ENCODE measurements at places on chromosomes 12 and 14. TPM values are rescaled to one million over a fixed set of nuclear protein-coding genes. Genes with fewer than 3 reads are reported as not detected.

GRCh38 chr12:70576341-70577282, 60.6 kb downstream of the PTPRB start:
- H3K27me3 ChIP-seq, result no peaks in the 10 kb centered on the region
- no peak overlapping the region for H3K4me3 ChIP-seq
- no peaks in the 10 kb centered on the region for H3K4me1 ChIP-seq
- no peak overlapping the region for H3K27ac ChIP-seq

GRCh38 chr12:70094467-70094866, 148.8 kb upstream of the CNOT2 start:
- no peak overlapping the region for H3K27ac ChIP-seq
- H3K4me1 ChIP-seq, result no peaks in the 10 kb centered on the region
- DNase-seq, result no peak
- H3K27me3 ChIP-seq, result no peaks in the 10 kb centered on the region
- no peaks in the 10 kb centered on the region for H3K36me3 ChIP-seq
- H3K4me3 ChIP-seq, result no peak overlapping the region

GRCh38 chr12:128381946-128382345, 115.0 kb downstream of the TMEM132C start:
- H3K36me3 ChIP-seq, result no peaks in the 10 kb centered on the region
- peaks cover 6% of the 10 kb centered on the region for H3K27me3 ChIP-seq
- H3K27ac ChIP-seq, result no peak overlapping the region

DNA sequence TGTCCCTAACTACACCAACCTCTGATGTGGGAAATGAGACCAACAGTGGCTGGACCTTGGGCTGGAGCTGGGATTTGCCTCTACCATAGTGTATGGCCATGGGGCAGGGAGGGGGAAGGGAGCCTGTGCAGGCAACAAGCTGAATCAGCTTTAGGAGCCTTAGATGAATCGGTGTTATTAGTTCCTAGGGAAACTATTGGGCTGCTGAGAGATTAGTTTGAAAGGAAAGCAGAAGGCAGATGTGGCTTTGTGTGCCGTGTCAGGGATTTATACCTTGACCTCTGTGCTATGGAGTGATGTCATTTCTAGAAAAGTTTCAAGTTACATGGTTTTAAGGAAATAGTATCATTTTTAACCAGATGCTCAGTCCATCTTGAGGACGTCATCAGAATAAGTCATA, 19.5 kb upstream of the GAS2L3 start:
- H3K36me3 ChIP-seq, result no peaks in the 10 kb centered on the region
- peaks cover 3% of the 10 kb centered on the region for H3K4me1 ChIP-seq
- no peaks in the 10 kb centered on the region for H3K27me3 ChIP-seq
- no peak overlapping the region for H3K4me3 ChIP-seq
- DNase-seq, result no peak

- DNase-seq, result no peak
- no peaks in the 10 kb centered on the region for H3K36me3 ChIP-seq
- no peaks in the 10 kb centered on the region for H3K4me1 ChIP-seq
- no peak overlapping the region for H3K27ac ChIP-seq
Observed at GRCh38 chr12:72133497-72134055, 138.6 kb upstream of the TRHDE start.

GRCh38 chr14:77338302-77338701, 17.5 kb downstream of the GSTZ1 start:
- peaks cover under 1% of the 10 kb centered on the region for H3K4me1 ChIP-seq
- no peak for DNase-seq
- no peak overlapping the region for H3K27ac ChIP-seq
- no peak overlapping the region for H3K4me3 ChIP-seq
- no peaks in the 10 kb centered on the region for H3K27me3 ChIP-seq

- H3K36me3 ChIP-seq, result peaks cover 12% of the 10 kb centered on the region
- peak overlapping the region; percentile 82 for H3K27ac ChIP-seq
- peaks cover 33% of the 10 kb centered on the region for H3K4me1 ChIP-seq
- peak; percentile 71 for DNase-seq
- H3K27me3 ChIP-seq, result no peaks in the 10 kb centered on the region
Observed at GRCh38 chr12:106089935-106090334, 48.8 kb downstream of the NUAK1 start.

- no peak overlapping the region for H3K4me3 ChIP-seq
- H3K27me3 ChIP-seq, result no peaks in the 10 kb centered on the region
- DNase-seq, result no peak
- H3K36me3 ChIP-seq, result no peaks in the 10 kb centered on the region
- H3K4me1 ChIP-seq, result no peaks in the 10 kb centered on the region
Observed at GRCh38 chr12:65803251-65803650, 21.0 kb upstream of the HMGA2 start.

Gene KRT75
- not detected for total RNA-seq

- no peak for DNase-seq
- no peaks in the 10 kb centered on the region for H3K27me3 ChIP-seq
- H3K4me1 ChIP-seq, result no peaks in the 10 kb centered on the region
- no peak overlapping the region for H3K4me3 ChIP-seq
- H3K27ac ChIP-seq, result no peak overlapping the region
Observed at GRCh38 chr12:72681028-72681427, 408.9 kb downstream of the TRHDE start.

Gene OR4N2
- not detected for total RNA-seq

DNA sequence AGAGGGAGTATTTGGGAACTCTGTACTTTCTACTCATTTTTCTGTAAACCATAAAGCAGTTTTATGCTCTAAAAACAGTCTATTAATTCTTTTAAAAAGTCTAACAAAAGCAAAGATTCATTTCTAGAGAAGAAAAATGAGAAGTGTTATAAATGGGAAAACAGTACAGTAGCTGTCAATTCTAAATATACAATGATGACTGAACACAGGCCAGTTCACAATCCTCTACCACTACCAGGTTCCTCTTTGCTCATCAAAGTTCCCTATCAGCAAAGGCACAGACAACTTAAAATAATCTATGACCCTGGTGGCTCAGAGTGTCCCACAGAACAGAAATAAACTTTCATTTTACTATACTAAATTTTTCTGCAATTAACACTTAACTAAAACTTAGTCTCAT, 12.5 kb downstream of the NAA25 start:
- H3K4me3 ChIP-seq, result no peak overlapping the region
- DNase-seq, result no peak
- H3K27me3 ChIP-seq, result no peaks in the 10 kb centered on the region
- H3K27ac ChIP-seq, result peak overlapping the region; percentile 59

- peaks cover 29% of the 10 kb centered on the region for H3K4me1 ChIP-seq
- H3K36me3 ChIP-seq, result no peaks in the 10 kb centered on the region
- H3K27me3 ChIP-seq, result no peaks in the 10 kb centered on the region
- peak overlapping the region; percentile 69 for H3K27ac ChIP-seq
- DNase-seq, result peak; percentile 85
- H3K4me3 ChIP-seq, result no peak overlapping the region
Observed at GRCh38 chr14:95488376-95489213, 27.9 kb downstream of the SYNE3 start.
